ENCODE measurements at places on chromosomes 5 and 9. TPM values are rescaled to one million over a fixed set of nuclear protein-coding genes. Genes with fewer than 3 reads are reported as not detected.

DNA sequence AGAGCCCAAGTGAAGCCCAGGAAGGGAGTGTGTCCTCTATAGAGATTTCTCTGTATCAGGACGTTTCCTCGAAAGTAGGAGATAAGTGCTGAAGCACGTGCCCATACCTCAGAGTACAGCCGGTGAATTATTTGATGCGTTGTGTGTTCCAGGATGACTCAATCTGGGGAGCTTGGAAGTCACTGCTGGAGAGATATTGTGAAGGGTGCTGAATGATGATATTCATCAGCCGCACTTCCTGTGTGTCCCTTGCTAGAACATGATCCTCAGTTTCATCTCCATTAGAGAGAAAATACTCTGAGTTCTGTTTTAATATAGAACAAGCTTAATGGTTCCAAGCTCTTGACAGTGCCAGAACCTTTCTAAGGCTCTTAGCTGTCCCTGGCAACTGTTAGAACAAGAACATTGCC is 402.3 kb upstream of the ADAMTSL1 start:
- DNase-seq = no peak

Gene GABBR2
- 0.55 TPM for total RNA-seq

DNA sequence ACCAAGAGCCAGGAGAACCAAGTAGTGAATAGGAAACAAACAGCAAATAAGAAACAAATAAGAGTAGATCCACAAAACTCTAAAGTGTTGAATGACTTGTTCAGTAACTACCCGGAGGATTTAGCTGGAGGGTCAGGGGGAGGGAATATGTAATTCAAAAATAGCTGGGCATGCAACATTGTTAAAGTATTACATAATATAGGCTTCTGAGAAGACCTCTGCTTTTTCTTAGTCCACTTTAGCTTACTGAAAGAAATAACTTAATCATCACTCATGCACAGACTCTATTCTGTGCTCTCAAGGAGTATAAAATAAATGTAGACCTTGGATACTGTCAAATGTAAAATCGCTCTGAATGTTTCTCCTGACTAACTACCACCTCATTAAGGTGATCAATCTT is 183.2 kb upstream of the POU5F2 start:
- no peak for DNase-seq

GRCh38 chr9:9117866-9118265 is 1318.3 kb upstream of the DMAC1 start:
- DNase-seq = no peak

Gene FCHO2
- total RNA-seq = 30.5 TPM

DNA sequence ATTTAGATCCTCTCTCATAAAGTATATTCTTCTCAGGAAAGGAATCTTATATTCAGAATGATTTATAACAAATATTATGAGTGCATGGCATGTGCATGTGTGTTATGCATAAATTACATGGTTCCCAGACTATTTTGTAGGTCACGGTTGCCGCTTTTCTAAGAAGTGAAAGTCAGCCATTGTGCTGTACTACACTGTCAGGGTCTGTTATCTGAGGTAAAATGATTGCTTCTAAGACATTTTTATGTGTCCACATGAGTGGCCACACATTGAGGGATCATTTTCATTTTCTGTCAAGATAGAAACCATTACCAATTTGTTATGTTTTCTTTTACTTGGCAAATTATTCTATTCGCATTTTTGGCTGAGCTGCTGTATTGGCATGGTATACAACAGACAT is 210.8 kb downstream of the CWC27 start:
- DNase-seq = no peak

GRCh38 chr5:90640484-90641059 is 82.0 kb downstream of the ADGRV1 start:
- DNase-seq = no peak

GRCh38 chr9:121474231-121474947 is 25.3 kb downstream of the GGTA1 start:
- no peak for DNase-seq

Gene ENTR1
- total RNA-seq = 71.9 TPM

Gene ADRB2
- total RNA-seq = 0.42 TPM

DNA sequence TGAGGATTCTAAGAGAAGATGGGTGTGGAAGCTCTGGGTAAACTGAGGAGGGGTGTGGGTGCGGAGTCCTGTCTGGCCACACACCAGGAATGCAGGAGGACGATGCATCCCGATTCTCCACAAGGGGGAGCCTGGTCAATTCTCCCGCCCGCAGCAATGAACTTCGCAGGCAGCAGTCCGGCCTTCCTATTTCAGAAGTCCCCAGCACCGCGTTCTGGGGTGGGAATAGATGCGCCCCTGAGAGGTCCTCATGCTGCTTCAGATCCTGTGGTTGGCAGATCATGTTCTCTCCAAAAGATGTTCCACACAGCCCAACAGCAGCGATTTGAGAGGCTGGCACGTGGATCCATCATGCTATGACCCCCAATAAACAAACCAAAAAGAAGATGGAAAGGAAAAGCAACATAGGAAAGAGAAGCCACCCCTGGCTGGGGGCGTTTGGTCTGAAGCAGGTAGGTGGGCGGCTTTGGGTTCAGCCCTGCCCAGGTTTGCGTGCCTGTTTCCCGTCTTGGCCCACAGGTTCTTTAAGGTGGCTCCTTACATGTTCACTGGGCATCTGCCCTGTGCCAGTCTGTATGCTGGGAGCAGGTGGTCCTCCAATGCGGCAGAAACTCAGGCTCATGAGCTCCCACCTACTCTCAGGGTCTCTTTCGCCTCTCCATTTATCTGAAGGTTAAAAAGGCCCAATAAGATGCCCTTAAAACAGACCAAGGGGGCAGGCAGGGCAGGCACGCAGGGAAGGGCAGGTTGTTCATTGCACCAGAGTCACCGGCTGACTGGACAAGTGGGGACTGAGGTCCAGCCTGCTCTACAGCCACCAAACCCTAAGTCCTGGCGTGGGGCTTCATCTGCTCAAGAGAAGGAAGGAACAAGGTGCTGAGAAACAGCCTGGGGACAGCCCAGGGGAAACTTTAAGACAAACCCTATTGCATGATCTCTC is 171.6 kb downstream of the PAX5 start:
- DNase-seq = peak; percentile 61

GRCh38 chr5:72040513-72040912 is 66.8 kb upstream of the MAP1B start:
- no peak for DNase-seq

- DNase-seq = no peak
Measured at GRCh38 chr5:84130006-84130580, 254.6 kb downstream of the EDIL3 start.

- no peak for DNase-seq
Measured at GRCh38 chr9:80320480-80320879, 748.7 kb downstream of the TLE4 start.

- no peak for DNase-seq
Measured at GRCh38 chr5:90844931-90845330, 286.3 kb downstream of the ADGRV1 start.

DNA sequence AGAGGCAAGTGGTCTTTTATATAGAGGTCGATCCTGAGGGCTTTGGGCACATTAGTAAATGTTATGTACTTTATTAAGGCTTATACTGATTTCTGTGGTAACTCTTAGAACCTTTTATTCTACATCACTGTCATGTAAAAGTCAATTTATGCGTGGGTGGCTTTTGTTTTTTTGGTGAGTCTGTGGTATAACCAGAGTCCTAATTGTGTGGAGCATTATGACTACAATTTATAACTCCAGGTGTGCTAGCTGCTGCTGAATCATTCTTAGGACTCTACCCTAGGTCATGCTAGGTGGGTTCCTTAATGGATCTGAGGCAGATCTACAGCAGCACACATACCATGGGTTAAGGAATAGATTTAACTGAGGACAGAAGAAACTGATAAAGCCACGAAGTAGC is 33.9 kb upstream of the KCNN2 start:
- DNase-seq = no peak

GRCh38 chr5:125083981-125084380 is 337.5 kb upstream of the ZNF608 start:
- no peak for DNase-seq

DNA sequence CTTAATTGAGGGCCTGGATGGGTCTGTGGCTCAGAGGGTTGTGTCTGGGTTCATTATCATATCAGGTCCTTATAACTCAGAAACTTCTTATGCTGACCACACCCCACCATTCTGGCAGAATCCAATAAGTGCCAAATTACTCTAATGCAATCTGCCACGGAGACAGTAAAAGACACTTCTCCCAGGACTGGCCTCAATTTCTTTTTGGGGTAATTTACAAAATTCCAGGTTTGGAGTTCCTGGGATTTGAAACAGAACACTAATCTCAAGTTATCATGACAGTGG is 187.8 kb downstream of the GNAQ start:
- DNase-seq = no peak

Gene ENTREP1
- total RNA-seq = 2.3 TPM

DNA sequence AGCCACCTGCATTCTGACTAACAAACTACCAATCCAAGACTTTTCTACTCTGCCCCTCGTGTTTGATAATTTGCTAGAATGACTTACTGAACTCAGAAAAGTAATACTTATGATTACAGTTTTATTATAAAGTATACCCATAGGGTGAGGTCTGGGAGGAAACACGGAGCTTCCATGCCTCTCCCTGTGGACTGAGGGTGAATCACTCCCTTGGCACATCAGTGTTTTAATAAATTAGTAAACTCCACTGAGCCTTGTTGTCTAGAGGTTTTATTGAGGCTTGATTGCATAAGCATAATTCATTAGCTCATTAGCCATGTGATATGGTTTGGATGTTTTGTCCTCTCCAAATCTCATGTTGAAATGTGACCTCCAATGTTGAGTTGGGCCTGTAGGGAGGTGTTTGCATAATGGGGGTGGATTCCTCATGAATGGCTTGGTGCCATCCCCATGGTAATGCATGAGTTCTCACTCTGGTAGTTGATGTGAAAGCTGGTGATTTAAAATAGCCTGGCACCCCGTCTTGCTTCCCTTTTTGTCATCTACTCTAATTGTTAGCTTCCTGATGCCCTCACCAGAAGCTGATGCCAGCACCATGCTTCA is 233.6 kb upstream of the TRPC7 start:
- no peak for DNase-seq

DNA sequence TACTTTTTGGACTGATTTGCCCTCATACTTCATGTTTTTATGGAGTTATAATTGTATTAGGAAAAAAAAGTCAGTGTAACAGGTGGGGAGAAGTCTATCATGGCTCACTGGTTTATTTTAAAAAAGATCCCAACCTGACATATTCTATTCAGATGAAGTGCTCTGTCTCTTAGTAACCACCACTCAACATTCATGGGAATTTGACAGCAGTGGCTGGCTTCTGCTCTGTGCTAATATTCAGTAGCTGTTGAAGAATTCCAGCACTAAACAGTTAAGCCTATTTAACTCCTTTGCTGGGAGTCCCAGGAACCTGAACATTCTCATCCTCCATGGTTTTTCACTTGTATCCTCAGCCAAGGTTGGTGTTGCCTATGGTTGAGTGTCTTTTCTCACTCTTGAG is 23.1 kb downstream of the CMYA5 start:
- DNase-seq = no peak

Gene IRGM
- total RNA-seq = 0.24 TPM

DNA sequence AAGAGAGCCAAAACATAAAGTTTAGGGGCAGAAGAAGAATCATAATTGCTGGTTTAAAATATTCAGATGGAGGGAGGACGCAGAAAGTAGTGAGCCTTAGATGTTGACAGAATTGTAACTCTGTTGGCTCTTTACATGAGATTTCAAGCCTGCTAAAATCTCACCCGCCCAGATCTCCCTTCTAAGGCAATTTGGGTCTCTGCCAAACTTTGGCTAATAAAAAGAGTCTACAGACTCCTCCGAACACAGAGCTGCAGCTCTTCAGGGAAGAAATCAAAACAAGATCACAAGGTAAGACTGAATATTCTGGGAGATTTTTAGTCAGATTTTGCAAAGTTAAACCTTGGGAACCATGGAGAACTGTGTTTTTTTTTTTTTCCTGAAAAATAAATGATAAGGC is at the start of gene IL33:
TSS of gene IL33 (plus strand) at position 246 of the 400 bp plus-strand sequence. CDS start 25,888 bp downstream, outside the sequence.
- no peak for DNase-seq

DNA sequence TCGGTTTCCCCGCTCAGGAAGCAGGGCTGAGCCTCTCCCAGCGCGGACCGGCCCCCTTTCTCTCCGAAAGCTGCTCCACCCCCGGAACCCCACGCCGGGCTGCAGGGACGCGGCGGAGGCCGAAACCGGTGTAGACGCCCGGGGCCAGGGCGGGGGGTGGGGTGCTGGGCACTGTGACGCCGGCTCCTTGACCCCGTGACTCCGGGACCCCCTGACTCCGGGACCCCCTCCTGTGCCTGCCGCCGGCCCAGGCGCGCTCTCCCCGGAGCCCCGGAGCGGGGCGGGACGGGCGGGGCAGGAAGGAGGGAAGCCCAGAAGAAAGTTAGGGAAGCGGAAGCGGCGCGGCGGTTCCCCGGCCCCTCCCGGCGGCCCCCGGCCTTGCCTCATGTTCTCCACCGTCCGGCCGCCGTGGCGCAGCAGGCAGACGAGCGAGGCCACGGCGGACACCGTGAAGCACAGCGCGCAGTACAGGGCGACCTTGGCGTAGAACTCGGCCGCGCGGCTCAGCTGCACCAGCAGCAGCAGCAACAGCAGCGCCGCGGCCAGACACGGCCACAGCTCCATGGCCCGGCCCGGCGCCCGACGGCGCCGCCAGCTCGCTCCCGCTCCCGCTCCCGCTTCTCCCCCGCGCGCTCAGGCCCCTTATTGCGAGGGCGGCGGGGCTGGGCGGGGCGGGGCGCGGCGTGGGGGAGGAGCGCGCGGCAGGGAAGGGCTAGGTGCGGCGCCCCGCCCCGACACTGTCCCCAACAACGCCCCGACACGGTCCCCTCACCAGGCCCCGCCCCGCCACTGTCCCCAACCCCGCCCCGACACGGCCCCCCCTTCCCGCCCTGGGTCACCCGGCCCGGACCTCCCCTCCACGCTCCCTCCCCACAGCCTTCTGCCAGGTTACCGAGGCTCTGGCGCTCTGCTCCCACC is at the start of gene AGPAT2:
TSS of gene AGPAT2 (minus strand) at position 664 of the 918 bp plus-strand sequence. CDS start at position 564, 100 bp downstream.
- peak; percentile 62 for DNase-seq

Gene MZB1
- total RNA-seq = not detected

GRCh38 chr5:115656404-115656803 is 30.6 kb upstream of the TMED7 start:
- no peak for DNase-seq

DNA sequence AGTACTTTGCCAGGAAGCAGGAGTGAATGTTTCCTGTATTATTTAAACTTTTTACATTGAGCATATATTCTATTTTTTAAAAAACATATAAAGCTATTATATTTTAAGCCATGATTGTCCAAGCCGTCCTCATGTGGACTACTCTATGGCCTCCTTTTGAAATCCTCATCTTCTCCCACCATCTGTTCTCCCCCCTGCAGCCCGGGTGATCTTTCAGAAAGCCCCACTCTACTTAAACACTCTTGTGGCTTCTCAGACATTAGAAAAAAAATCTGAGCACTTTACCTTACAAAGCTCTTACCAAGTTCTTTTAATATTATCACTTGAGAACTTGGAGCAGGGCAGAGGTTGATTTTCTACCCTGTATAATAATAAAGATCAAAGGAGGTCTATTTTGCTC is 95.4 kb downstream of the CAVIN4 start:
- DNase-seq = no peak

Gene QSOX2
- 17.0 TPM for total RNA-seq

Gene PTGES2
- 70.0 TPM for total RNA-seq
